ENCODE measurements at places on chromosomes 16 and 17.

GRCh38 chr17:64448665-64449512 is at the start of gene MILR1:
MILR1 (plus strand) TSS chr17:64449115; CDS start chr17:64449169, 54 bp downstream.
- DNase-seq: peak; percentile 48

- DNase-seq: no peak
Observed at GRCh38 chr16:17351441-17352035, 119.2 kb downstream of the XYLT1 start.

DNA sequence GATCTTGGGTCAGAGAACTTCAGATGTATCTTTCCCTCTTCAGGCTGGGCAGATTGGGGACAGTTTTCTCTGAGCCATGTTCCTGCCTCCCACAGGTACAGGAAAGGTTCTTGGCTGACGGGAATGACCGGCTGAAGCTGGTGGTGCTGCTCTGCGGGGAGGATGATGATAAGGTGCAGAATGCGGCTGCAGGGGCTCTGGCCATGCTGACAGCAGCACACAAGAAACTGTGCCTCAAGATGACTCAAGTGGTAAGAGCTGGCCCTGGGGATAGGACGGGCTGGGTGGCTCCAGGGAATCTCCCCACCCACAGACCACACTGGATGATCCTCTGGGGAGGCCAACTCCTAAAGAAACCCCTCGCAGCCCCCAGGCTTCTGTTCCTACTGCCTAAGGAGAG is 10.9 kb downstream of the SLC35G3 start:
- DNase-seq: no peak

DNA sequence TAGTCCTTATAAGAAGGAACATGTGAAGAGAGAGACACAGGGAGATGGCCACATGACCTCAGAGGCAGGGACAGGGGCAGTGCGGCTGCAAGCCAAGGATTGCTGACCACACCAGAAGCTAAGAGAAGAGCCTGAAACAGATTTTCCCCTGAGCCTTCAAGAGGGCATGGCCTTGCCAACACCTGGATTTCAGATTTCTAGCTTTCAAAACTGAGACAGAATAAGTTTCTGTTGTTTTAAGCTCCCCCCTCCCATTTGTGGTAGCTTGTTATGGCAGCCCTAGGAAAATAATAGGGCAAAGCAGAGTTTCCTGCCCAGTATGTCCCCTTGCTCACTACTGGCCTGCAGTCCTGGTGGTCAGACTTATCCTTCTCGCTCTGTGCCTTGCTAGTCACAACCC is 204.5 kb downstream of the CCDC182 start:
- no peak for DNase-seq

GRCh38 chr17:16286009-16286946 is 67.0 kb downstream of the CENPV start:
- peak; percentile 91 for DNase-seq

DNA sequence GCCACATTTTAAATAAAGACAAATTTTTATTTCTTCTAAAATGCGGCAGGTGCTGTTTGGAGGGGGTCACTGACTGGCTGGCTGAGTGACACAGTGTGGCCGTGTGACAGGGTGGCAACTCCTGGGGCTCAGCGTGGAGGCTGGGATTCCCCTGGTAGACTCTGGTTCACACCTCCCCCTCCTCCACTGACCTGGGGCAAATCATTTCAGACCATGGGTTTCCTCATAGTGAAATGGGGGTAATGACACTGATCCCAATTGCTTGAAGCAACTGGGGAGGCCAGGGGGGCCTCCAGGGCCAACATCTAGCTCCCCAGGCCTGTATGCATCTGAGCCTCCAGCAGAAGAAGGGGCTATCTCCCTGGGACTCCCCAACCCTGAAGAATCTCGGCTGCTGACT is 6.6 kb downstream of the HSD11B2 start:
- no peak for DNase-seq

- DNase-seq: no peak
Observed at GRCh38 chr16:87954826-87955225, 3.6 kb downstream of the BANP start.

- no peak for DNase-seq
Observed at GRCh38 chr17:77959126-77959925, 823 bp downstream of the TNRC6C start.

DNA sequence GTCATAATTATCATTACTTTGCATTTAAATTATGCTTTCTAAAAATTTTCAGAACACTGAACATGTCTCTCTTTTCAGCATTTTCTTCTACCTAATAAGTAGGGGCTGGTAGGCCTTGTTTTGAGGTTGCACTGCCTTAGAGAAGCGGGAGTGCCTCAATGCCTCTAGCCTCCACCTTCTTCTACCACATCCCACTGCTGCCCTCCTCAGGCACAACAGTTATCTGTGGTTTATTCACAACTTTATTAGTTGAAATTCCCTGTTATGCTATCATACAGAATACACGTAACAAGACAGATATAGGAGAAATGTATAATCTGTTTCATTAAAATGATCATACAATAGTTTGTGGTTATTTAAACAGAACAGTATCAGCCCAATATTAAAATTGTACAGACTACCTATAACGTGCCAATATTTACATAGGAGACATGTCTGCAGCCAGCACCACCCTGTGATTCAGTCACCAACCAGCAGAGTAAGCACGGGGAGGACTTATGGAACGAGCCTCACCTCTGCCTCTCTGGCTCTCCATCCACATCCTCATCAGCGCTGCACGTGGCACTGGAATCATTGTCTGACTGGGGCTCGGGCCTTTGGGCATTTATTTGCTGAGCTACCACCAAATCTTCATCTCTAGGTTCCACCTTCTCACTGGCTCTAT is 101.2 kb downstream of the TTC19 start:
- no peak for DNase-seq

DNA sequence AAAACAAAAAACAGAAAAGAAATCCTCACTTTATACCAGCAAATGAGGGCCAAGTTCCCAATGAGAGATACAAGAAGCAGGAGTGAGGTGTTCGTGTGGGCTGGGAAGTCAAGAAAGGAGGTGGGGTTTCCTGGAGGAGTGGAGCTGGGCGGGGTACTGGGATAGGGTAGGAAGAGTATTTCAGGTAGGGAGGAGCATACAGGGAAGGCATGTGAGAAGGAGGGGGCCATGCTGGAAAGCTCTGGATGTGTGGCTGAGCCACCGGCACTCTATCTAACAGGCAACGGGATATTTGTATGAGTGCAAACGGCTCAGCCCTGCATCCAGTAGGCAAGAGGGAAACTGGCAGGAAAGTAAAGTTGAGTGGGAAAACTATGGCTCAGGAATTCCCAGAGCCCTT is 4.2 kb downstream of the OR3A2 start:
- DNase-seq: no peak

- DNase-seq: peak; percentile 32
Observed at GRCh38 chr17:33014751-33015150, 23.1 kb downstream of the SPACA3 start.

- no peak for DNase-seq
Observed at GRCh38 chr16:54503856-54504219, 217.3 kb upstream of the IRX3 start.

DNA sequence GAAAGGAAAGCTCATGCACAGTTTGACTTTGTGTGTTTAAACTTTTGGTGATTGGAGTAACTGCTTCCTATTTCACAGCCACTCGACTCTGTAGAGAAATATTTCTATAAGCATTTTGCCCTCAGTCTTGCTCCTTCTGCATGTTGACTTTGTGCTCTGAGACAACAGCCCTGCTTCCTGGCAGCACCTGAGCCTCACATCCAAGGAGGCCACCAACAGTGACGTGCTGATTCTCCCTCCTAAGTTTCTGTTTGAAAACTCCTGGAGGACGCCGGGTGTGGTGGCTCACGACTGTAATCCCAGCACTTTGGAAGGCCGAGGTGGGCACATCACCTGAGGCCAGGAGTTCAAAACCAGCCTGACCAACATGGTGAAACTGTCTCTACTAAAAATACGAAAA is 23.9 kb upstream of the WSB1 start:
- no peak for DNase-seq

DNA sequence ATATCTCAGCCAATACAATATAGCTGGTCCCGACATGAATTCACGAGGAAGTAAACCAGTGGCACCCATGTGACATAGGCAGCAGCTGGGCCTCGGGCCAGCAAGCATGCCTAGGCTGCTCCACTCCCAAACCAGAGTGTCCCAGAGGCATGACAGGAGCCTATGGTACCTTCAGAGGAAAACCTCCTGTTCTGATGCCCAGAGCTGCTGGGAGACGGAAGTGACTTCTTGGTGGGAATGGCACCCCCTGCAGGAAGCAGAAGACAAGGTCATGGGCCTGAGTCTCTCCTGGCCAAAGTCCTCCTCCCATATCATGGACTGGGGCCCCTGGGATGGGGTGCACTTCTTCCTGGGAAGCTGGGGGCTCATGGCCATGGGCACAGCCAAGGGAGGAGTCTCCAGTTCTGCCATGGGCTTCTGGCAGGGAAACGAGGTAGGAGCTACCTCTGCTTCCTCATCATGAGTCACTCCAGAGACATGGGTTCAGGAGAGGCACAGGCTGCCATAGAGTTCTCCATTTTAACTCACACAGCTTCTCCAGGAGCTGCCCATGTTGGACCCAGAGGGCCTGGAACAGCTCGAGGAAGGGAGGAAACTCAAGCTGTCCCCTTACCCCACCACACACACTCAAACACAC is 13.4 kb downstream of the FBF1 start:
- no peak for DNase-seq

- peak; percentile 72 for DNase-seq
Observed at GRCh38 chr17:8289103-8289397, 580 bp downstream of the RANGRF start.

Data from tibial artery (tissue), 4 donors.